Upper lobe of right lung (tissue), 1 donor: ENCODE measurements at places on chromosomes 4 and X. TPM values are rescaled to one million over a fixed set of nuclear protein-coding genes. Genes with fewer than 3 reads are reported as not detected.

GRCh38 chrX:40852586-40852985 is 117.2 kb upstream of the MED14 start:
- DNase-seq: no peak

GRCh38 chr4:6560416-6561172 is 14.4 kb upstream of the MAN2B2 start:
- no peak for DNase-seq

GRCh38 chr4:105022811-105023667 is 123.6 kb upstream of the TET2 start:
- DNase-seq: peak; percentile 71

- no peak for DNase-seq
These were observed 109.3 kb downstream of the ASB9 start for GRCh38 chrX:15160558-15161095.

DNA sequence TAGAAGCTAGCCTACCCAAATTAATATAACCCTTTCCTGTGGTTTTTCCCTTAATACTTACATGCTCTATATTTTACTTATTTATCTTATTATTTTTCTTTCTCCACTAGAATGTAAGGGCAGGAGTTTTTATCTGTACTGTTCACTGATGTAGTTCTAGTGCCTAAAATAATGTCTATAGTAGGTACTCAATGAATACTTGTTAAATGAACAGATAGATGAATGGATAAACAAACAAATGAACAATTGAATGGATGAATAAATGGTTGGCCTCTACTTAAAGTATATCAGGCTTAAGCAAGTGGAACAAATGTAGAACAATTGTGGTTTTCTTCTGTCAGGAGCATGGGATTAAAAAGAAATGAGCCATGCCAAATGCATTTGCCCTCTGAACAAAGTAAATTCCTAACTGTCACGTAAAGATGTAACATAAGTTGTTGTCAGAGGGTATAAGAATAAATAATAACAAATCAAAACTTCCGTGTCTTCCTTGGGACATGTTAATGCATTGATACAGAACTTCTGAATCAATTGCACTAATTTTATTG is 54.1 kb downstream of the SYTL5 start:
- no peak for DNase-seq

Gene AVPR2
- 3.0 TPM for total RNA-seq

Gene HPGD
- 77.2 TPM for total RNA-seq

Gene KLF3
- 70.6 TPM for total RNA-seq
